ENCODE measurements at places on chromosomes 3 and 15.

DNA sequence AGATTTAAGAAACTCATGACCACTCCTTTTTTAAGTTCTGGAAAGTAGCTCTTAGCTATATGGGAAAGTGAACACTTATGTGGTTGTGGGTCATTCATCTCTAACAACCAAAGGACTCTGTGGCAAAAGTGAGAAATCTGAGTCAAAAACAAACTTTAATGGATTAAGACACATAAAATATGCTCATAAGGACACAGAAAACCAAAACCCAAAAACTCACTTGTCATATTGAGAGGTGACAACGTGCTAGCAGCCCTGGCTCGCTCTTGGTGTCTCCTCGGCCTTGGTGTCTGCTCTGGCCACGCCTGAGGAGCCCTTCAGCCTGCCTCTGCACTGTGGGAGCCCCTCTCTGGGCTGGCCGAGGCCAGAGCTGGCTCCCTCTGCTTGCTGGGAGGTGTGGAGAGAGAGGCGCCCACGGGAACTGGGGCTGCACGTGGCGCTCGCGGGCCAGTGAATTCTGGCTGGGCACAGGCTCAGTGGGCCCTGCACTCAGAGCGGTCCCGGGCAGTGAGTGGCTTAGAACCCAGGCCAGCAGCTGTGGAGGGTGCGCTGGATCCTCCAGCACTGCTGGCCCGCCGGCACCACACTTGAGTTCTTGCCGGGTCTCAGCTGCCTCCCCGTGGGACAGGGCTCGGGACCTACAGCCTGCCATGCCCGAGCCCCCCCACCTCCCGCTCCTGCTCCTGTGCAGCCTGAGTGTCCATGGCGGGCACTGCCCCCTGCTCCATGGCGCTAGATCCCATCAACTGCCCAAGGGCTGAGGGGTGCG lies 30.3 kb upstream of the SKIL start:
- H3K27ac ChIP-seq, result no peak overlapping the region
- DNase-seq, result no peak
- H3K27me3 ChIP-seq, result no peaks in the 10 kb centered on the region
- no peak overlapping the region for H3K4me3 ChIP-seq
- no peaks in the 10 kb centered on the region for H3K36me3 ChIP-seq

GRCh38 chr3:158279609-158280008 lies 169.7 kb downstream of the RSRC1 start:
- DNase-seq, result no peak
- no peaks in the 10 kb centered on the region for H3K36me3 ChIP-seq
- no peak overlapping the region for H3K4me3 ChIP-seq
- H3K4me1 ChIP-seq, result no peaks in the 10 kb centered on the region

DNA sequence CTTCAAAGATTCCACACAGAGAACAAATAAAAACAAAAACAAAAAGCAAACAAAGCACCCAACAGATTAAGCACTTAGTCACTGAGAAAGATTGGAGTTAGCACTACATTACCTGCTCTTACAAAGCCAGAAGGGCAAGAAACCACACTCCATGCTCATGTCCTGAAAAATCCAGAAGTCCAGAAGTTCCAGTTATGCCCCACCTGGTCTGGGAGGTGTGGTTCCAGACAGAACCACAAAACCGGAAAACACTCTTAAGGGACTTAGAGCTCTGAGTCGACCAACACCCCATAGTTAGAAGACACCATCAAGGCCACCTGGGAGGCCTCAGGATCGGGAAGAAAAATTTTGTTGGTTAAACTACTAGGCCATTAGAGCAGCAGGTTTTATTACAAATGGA lies 88.9 kb downstream of the TNIK start:
- DNase-seq, result no peak
- H3K27ac ChIP-seq, result no peak overlapping the region
- peaks cover 21% of the 10 kb centered on the region for H3K4me1 ChIP-seq
- H3K27me3 ChIP-seq, result no peaks in the 10 kb centered on the region
- no peaks in the 10 kb centered on the region for H3K36me3 ChIP-seq

DNA sequence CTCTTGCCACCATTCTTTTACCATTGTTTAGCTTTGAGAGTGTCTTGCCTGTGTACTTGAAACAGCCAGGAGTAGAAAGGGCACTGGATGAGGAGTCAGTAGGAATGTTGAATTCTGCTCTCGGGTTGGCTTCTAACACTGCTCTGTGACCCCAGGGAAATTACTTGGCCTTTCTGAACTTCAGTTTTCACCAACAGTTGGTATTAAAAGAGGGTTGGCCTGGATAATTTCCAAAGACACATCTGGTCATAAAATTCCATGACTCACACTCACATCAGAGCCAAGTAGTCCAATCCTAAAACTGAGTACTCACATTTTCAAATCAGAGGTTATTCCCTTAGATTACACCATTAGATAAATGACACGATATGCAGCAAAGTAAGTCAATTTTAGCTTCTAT lies 141.6 kb downstream of the ECT2 start:
- DNase-seq, result no peak
- no peaks in the 10 kb centered on the region for H3K36me3 ChIP-seq
- no peaks in the 10 kb centered on the region for H3K27me3 ChIP-seq
- no peaks in the 10 kb centered on the region for H3K4me1 ChIP-seq
- no peak overlapping the region for H3K27ac ChIP-seq
- H3K4me3 ChIP-seq, result no peak overlapping the region

DNA sequence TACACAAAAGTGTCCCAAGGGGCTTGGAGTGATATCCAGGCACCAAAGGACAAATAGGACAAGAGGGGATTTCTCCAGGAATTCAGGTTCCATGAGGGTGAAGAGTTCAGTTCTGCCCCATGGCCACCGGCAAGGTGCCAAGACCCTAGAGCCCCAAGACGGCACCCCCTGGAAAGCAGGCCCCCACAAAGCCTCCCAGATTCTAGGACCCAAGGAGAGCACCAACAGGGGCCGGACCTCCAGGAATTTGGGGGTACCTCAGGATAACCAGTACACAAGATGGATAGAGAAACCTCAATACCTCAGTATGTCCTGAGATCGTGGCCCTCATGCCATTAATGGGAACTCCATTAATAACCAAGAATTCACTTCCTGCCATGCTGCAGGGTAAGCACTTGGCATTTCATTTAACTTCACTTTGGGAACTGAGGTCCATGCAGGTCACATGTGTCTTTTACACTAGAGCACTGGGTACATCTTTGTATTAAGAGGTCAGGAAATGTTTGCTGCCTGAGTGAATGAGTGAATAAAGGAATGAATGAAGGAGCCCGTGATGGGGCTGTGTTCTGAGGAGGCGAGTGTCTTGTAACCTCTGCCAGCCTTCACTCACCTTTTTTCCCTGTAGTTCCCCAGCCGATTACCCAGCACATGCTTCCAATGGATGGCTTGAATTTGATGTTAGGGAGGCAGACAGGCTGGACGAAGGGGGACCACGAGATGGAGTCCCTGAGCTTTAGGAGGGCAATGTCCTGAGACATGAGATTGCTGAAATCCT lies 15.5 kb upstream of the PRSS50 start:
- H3K4me1 ChIP-seq, result no peaks in the 10 kb centered on the region
- H3K36me3 ChIP-seq, result no peaks in the 10 kb centered on the region
- no peak overlapping the region for H3K4me3 ChIP-seq
- H3K27ac ChIP-seq, result no peak overlapping the region
- peak; percentile 27 for DNase-seq

GRCh38 chr3:187831125-187832051 lies 86.1 kb upstream of the BCL6 start:
- H3K36me3 ChIP-seq, result no peaks in the 10 kb centered on the region
- no peak overlapping the region for H3K27ac ChIP-seq
- H3K27me3 ChIP-seq, result no peaks in the 10 kb centered on the region
- no peaks in the 10 kb centered on the region for H3K4me1 ChIP-seq

DNA sequence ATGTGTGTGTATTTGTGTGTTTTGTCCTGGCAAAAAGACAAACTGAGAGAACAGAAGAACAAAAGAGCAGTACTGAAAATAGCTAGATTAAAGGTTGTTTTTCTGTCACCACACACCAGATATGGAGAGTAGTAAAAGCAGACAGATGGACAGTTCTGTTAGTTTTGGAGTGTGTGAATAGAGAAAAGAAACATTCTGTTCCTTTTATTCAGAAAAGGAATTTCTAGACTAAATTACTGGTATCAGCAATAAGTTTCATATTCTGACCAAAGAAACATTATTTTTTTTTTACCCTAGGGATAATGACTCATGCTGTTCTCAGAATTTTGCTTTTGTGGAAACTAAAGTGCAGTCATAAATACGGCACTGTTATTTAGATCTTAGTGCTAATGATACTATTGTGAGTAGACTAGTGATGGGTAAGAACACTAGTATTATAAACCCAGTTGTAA lies 32.9 kb downstream of the PIK3CA start:
- H3K36me3 ChIP-seq, result no peaks in the 10 kb centered on the region
- H3K4me1 ChIP-seq, result peaks cover 2% of the 10 kb centered on the region

DNA sequence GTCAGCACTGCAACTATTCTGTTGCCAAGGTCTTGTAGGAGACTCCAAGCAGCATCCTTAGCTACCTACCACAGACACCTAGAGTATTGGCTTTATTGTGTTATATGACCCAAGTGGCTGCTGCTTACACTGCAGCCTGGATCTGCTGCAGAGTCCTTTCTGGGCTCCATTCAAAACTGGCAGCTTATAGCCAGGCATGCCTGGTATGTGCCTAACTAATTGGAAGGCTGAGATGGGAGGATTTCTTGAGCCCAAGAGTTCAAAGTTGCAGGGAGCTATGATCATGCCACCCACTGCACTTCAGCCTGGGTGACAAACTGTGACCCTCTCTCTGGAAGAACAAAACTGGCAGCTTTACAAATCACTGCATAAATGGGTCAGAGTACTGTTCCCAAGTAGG lies 8.6 kb downstream of the NDUFB4 start:
- H3K4me1 ChIP-seq, result no peaks in the 10 kb centered on the region
- no peaks in the 10 kb centered on the region for H3K27me3 ChIP-seq
- H3K36me3 ChIP-seq, result no peaks in the 10 kb centered on the region
- no peak overlapping the region for H3K4me3 ChIP-seq
- no peak overlapping the region for H3K27ac ChIP-seq
- peak; percentile 68 for DNase-seq

GRCh38 chr3:29202378-29202777 lies 78.5 kb upstream of the RBMS3 start:
- DNase-seq, result no peak
- no peaks in the 10 kb centered on the region for H3K36me3 ChIP-seq

- H3K27ac ChIP-seq, result no peak overlapping the region
- H3K4me3 ChIP-seq, result no peak overlapping the region
- no peak for DNase-seq
- no peaks in the 10 kb centered on the region for H3K27me3 ChIP-seq
Observed at GRCh38 chr3:196047391-196048030, 34.4 kb downstream of the TFRC start.

GRCh38 chr3:102444101-102444500 lies 9.3 kb downstream of the ZPLD1 start:
- DNase-seq, result peak; percentile 2
- no peaks in the 10 kb centered on the region for H3K27me3 ChIP-seq
- no peak overlapping the region for H3K27ac ChIP-seq

DNA sequence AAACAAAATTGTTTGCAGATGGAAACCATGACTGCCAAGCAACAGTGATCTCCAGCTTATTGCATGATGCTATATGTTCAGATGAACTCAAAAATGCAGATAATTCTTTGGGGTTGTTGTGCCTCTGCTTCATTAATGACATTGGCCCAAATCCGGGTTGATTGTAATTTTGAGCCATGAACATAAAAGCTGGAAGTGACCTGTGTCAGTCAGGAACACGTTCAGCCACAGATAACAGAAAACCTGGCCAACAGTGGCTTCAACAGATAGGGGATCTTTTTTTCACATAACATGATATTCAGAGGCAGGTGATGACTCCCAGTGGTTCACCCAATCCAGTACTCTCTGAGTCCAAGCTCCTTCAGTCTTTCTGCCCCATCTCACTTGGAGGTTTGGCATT lies 76.9 kb upstream of the EIF1B start:
- H3K4me1 ChIP-seq, result no peaks in the 10 kb centered on the region
- no peaks in the 10 kb centered on the region for H3K36me3 ChIP-seq
- H3K27ac ChIP-seq, result no peak overlapping the region
- H3K27me3 ChIP-seq, result no peaks in the 10 kb centered on the region
- no peak overlapping the region for H3K4me3 ChIP-seq
- DNase-seq, result no peak

- DNase-seq, result no peak
- H3K27ac ChIP-seq, result no peak overlapping the region
- no peaks in the 10 kb centered on the region for H3K4me1 ChIP-seq
- no peaks in the 10 kb centered on the region for H3K36me3 ChIP-seq
- H3K4me3 ChIP-seq, result no peak overlapping the region
Observed at GRCh38 chr3:34159613-34160420, 361.4 kb downstream of the PDCD6IP start.

GRCh38 chr3:115633467-115633866 lies 10.2 kb downstream of the GAP43 start:
- DNase-seq, result no peak
- H3K27ac ChIP-seq, result no peak overlapping the region
- no peak overlapping the region for H3K4me3 ChIP-seq

- H3K4me1 ChIP-seq, result no peaks in the 10 kb centered on the region
- no peak overlapping the region for H3K4me3 ChIP-seq
- H3K36me3 ChIP-seq, result no peaks in the 10 kb centered on the region
- H3K27me3 ChIP-seq, result no peaks in the 10 kb centered on the region
- DNase-seq, result no peak
Observed at GRCh38 chr3:133050891-133051290, 12.7 kb downstream of the TMEM108 start.

DNA sequence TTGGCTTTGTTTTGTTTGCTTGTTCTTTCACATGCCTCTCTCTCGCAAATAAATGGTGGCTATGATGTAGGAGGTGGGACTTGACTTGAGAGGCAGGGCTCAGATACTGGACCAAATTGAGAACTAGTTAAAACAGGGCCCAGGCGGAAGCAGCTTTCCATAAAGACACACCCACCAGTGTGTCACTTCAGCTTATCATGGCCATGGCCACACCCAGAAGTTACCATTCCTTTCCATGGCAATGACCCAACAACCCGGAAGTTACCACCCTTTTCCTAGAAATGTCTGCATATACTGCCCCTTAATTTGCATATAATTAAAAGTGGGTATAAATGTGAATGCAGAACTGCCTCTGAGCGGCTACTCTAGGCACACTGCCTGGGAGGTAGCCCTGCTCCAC lies 62.6 kb upstream of the CNTN4 start:
- peak; percentile 8 for DNase-seq
- H3K36me3 ChIP-seq, result no peaks in the 10 kb centered on the region
- no peaks in the 10 kb centered on the region for H3K27me3 ChIP-seq
- no peak overlapping the region for H3K4me3 ChIP-seq

GRCh38 chr3:42829083-42829627 lies 19.9 kb downstream of the ACKR2 start:
- H3K4me1 ChIP-seq, result no peaks in the 10 kb centered on the region
- no peak overlapping the region for H3K27ac ChIP-seq
- H3K4me3 ChIP-seq, result no peak overlapping the region
- no peaks in the 10 kb centered on the region for H3K36me3 ChIP-seq

All from mesendoderm (in vitro differentiated cells).